ENCODE measurements at places on chromosomes 12 and 14.

DNA sequence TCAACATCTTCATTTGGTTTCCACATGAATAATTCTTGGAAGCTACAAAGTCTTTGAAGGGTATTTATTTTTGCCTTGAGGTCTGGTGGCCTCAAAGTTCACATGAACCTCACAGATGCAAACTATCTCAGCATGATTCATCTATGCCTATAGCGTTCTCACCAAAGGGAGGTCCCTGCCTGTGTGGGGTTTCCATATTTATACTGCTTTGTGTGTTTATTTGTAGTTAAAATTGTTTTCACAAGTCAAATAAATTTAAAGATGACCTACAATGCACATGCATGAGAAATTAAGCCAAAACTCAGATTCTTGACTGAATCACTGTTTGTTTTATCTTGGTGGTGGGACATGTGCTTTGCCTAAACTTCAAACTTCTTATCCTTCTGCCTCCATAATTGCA lies 176.7 kb downstream of the PPM1H start:
- no peak for DNase-seq

GRCh38 chr14:62308316-62308715 lies 546.1 kb downstream of the SNAPC1 start:
- no peak for DNase-seq

- DNase-seq, result no peak
Measured at GRCh38 chr14:53609009-53609408, 347.6 kb downstream of the BMP4 start.

GRCh38 chr12:124694846-124695497 lies 127.6 kb upstream of the NCOR2 start:
- DNase-seq, result no peak

DNA sequence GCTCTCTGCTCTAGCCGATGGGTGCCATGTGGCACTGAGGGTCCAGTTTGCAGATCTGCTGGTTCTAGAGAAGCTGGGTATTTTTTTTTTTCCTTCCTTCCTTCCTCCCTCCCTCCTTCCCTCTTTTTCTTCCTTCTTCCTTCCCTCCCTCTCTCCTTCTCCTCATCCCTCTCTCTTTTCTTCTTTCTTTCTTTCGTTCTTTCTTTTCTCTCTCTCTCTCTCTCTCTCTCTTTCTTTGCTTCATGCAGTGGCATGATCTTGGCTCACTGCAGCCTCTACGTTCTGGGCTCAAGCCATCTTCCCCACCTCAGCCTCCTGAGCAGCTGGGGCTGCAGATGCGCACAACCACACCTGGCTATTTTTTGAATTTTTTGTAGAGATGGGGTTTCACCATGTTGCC lies 2.7 kb upstream of the BCL7A start:
- no peak for DNase-seq

- peak; percentile 67 for DNase-seq
Measured at GRCh38 chr12:129854591-129854990, 49.2 kb downstream of the TMEM132D start.
